Large intestine (tissue), 12 donors: ENCODE measurements at places on chromosomes 2 and 18.

GRCh38 chr18:2692508-2692907, 37.0 kb downstream of the SMCHD1 start:
- DNase-seq, result no peak

DNA sequence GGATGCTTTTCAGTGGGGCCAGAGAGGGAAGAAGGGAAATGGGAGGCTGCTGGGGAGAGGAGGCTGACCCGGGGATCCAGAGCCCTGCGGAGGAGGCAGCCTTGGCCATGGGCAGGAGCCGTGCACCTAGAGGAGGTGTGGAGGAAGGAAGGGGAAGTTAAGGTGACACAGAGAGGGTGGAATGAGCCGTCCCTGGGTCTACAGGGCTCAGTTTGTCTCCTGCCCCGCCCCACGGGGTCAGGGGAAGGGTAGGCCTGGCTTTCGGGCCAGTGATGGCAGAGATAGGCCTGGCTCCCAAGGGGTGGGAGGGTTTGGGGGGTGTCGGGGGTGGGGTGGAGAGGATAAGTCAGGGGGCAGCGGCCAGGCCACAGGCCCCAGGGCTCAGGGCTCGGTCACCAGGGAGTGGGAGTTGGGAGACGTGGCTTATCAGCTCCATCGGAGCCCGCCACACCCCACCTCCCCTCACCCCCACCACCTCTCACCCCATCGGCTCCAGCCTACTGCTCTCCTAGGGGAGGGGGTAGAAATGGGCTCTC, 39.5 kb upstream of the NOTO start:
- DNase-seq, result no peak

DNA sequence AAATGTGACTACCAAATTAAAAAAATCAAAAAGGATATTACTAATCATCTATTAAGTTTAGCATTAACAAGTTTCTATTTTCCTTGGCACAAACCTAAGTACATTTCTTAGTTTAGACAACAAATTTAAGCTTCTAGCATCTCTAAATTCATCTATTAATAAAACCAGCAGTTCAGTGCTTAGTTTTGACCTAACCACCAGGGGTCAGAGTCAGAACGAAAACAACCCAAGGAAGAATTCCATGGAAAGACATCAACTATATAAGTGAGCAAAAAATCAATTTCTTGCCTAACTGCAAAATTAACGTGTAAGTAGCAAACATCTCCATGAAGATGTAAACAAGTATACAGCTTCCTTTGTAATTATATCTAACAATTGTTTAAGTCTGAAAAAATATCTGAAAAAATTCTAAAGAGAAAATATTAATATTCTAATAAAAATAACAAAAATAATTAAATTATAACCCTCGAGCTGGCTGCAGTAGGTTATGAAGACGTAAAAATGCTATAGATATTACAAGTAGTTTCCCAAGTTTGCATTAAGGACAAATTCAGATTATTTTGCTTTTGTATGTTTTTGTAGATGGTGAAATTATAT, 83.7 kb downstream of the CERKL start:
- no peak for DNase-seq

DNA sequence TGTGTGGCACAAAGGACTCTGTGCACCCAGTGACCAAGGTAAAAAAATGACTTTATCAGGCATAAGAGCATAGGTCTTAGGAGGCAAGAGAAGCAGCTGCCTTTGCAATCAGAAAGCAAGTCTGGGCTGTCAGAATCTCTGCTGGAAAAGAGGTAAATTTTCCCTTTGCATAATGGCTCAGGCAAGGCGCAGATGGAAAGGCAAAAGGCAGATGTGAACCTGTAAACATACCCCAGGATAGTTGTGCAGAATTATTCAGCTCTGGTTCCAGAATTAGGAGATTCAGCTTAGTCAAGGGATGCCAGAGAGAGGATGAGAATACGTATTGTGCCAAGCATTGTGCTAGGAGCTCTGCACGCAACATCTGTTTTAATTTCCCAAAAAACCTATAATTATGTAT, 258.7 kb downstream of the CLIP4 start:
- DNase-seq, result no peak

- DNase-seq, result peak; percentile 67
Observed at GRCh38 chr2:181715033-181715630, 34.8 kb upstream of the NEUROD1 start.

DNA sequence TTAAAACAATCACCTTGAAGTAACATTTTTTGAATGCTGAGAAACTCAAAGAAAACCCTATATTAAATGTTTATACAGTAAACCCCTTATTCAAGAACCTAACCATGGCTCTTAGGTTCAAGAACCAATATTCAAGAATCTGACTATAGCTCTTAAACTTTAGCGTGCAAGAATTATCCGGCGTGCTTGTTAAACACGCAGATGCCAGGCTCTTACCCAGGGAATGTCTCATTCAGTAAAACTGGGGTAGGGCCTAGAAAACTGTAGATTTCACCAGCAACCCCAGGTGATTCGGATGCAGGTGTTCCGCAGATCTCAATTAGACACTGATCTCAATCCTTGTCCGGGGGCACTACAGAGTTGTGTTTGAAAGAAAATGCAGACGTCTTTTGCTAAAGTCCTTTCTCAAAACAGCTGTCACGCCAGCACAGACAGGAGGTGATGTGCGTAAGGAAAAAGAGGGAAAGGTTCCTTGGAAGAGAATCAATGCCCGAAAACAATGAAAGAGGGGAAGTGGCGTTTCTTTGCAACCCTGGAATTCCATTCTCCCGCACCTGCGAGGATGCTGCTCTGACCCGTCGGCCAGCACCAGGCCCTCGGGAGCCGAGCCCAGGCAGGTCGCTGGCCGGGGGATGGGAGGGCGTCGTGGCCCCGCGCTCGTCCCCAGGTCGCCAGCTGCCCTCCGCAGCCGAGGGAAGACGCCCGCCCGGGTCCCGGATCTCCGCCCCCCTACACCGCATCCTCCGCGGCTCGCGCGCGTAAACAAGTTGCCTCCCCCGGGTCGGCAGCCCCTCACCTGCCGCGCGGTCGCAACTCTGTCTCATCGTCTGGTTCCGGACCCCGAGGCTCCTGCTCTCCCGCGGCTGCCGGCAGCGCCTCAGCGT, 851 bp downstream of the EIF2AK3 start:
- DNase-seq, result peak; percentile 64

GRCh38 chr2:17754773-17755425, 961 bp downstream of the GEN1 start:
- DNase-seq, result peak; percentile 19

- no peak for DNase-seq
Observed at GRCh38 chr2:86226070-86226469, 26.8 kb downstream of the MRPL35 start.

- DNase-seq, result peak; percentile 37
Observed at GRCh38 chr18:48412339-48412929, 3.3 kb upstream of the ZBTB7C start.
